ENCODE measurements at places on chromosomes 2 and 18. TPM values are rescaled to one million over a fixed set of nuclear protein-coding genes. Genes with fewer than 3 reads are reported as not detected.

- peak; percentile 93 for DNase-seq
Measured at GRCh38 chr18:13382366-13382953, 163.9 kb downstream of the LDLRAD4 start.

DNA sequence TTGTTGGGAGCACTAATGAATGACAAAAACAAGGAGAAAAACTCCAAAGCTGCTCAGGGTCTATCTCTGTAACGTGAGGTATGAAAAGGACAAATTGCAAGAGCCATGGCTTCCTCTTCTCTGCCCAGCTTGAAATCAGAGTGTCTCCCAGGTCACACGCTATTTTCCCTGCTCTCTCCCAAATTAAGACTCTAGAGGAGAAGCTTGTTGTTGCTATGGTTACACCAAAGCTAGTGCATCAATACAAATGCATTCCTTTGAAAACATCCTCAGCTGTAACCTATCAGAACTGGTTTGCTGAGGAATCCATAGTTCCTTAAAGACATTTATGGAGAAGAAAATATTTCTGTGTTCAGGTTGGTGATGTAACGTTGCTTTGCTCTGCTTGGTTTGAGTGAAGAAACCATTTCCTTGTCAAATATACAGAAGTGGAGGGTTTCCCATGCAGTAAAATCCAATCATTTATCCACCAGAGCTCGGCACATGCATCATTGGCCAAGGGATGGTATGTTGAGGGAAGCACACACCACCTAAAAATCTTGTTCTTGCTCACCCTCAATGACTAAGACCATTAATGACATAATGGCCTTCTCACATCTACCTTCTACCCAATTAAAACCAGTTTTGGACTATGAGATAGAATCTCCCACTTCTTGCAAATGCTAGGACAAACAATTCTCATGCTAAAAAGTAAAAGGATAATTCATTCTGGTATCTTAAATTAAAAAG lies 2135.6 kb upstream of the CELF4 start:
- no peak for DNase-seq

GRCh38 chr2:147855977-147856376 lies 11.1 kb downstream of the ACVR2A start:
- no peak for DNase-seq

Gene SCN7A
- not detected for total RNA-seq

DNA sequence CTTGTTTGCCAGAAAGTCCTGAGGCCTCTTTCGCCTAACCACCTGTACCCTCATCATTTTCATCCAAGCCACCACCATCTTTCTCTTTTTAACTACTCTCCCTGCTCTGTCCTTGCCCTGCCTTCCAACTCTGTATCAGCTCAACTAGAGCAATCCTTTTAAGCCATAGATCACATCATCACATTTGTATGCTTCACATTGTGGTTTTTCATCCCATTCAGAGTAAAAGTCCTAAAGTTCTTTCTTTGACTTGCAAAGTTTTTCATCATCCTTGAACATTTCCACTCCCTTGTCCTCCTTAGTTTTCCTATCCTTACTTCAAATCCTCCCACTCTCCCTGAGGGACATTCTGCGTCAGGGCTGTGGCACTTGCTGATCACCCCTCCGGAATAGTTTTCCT lies 73.9 kb downstream of the SLC39A10 start:
- no peak for DNase-seq

DNA sequence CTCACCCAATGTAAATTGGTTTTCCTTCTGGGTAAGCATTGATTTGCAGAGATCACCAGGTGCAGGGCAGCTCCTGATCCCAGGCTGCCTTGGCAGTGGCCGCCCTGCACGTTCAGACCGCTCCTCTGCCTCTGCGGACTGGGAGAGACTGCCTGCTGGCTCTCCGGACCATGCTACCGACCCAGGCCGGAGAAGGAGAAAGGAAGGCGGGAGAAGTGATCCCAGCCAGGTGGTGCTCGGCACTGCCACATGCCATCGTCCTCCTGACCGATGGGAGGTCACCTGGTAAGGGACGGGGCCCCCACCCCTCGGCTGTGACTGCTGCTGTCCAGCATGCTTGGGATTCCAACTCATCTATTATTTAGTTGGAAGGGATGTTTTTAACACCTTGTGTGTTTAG lies 108.1 kb upstream of the POU3F3 start:
- DNase-seq = no peak

GRCh38 chr18:43994381-43994780 lies 686.3 kb upstream of the SETBP1 start:
- no peak for DNase-seq

- no peak for DNase-seq
Measured at GRCh38 chr2:241120440-241120839, 18.4 kb upstream of the MTERF4 start.

- no peak for DNase-seq
Measured at GRCh38 chr2:9137379-9138150, 69.0 kb upstream of the ASAP2 start.

DNA sequence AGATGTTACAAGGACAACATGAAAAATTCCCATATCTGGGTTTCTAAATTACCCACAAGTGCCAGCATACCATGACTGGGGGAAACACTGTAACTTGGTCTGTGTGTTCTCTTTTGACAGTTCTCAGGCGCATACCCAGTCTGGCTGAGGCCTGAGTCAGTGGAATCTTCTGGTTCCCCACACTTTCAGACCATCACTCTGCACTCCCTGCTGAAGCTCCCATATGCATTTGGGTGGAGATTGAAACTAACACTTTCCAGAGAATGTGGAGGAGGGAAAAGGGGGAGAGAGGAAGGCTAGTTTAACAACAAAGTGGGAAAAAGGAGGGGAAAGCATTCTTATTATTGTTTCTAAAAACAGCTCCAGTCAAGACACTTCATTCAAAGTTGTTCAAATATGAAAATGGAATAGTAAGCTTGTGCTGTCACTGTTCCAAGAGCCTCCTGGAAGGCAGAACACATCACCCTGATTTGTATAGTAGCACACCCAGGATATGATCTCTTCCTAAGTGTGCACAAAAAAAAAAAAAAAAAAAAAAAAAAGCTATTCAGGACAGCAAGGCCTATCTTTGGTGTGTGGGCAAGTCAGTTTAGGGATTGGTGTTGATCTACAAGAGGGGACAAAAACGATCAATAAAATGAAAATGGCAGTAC lies 48.1 kb upstream of the CTIF start:
- no peak for DNase-seq
